ENCODE measurements at places on chromosomes 11 and 22. TPM values are rescaled to one million over a fixed set of nuclear protein-coding genes. Genes with fewer than 3 reads are reported as not detected.

- no peak for DNase-seq
Measured at GRCh38 chr11:47296045-47296444, 26.1 kb downstream of the MADD start.

GRCh38 chr11:11425806-11426205, 72.8 kb upstream of the CSNK2A3 start:
- no peak for DNase-seq

- no peak for DNase-seq
Measured at GRCh38 chr11:30585125-30585891, 845 bp downstream of the MPPED2 start.

DNA sequence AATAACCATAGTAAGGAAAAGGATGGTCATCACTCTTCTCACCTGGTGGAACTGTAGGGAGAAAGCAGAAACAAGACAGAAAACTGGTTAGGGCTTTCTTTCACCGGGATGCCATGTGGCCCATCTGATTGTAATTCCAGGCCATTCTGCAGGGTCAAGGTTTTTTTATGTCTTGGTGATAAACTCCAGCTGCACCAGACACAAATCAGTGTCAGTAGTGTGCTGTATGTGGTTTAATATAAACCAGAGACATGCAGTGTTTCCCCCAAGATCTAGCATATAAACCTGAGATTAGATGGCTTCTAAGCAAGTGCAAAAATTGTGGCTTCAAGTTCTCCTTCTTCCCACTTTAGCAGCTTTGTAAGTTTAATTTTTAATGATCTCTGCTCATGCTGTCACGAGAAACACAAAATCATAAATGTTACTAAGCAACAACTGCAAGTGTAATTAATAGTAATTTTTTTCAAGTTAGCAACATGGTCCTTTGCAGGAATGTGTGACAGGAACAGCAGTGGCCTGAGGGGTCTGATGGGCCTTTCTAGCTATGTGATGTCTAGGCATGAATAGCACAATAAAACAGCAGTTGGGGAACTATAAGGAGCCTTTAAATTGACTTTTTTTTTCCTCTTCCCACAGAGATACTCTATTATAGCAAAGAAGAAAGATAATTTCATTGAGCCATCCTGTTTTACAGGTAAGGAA, 41.6 kb downstream of the BDNF start:
- DNase-seq: no peak

GRCh38 chr22:23243006-23243573, 62.8 kb downstream of the BCR start:
- DNase-seq: no peak

DNA sequence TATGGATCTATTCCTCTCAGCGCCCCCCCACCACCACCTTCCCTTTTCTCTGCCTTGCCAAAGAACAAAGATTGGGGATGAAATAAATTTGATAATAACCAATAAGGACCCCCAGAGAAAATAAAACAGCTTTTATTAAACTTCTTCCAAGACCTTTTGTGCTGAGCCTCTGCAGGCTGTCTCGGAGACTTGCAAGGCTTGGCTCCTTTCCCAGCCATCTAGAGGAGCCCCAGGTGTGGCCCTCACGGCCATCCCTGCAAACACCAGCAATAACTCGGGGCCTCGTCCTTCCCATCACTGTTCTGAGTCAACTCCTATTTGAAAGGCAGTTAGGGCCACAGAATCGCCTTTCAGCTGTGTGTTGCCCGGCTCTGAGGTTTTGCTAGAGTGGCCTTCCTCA, 51.2 kb upstream of the LMO1 start:
- no peak for DNase-seq

DNA sequence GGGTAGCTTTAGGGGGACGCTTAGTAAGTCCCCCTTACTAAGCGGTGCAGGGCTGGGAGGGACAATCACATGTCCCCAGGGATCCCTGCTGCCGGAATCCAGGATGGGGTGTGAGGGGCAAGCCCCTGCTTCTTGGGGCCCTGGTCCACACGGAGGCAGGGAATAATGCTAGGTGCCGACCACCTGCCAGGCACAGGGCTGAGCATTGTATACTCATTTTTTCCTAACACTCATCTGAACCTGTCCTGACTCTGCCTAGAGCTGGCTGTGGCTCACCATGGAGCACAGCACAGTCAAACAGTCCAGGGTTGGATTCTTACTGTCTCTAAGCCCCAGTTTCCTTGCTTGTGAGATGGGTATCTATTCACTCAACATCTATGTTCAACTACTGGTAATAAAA, 1.4 kb upstream of the LTBP3 start:
- DNase-seq: no peak

DNA sequence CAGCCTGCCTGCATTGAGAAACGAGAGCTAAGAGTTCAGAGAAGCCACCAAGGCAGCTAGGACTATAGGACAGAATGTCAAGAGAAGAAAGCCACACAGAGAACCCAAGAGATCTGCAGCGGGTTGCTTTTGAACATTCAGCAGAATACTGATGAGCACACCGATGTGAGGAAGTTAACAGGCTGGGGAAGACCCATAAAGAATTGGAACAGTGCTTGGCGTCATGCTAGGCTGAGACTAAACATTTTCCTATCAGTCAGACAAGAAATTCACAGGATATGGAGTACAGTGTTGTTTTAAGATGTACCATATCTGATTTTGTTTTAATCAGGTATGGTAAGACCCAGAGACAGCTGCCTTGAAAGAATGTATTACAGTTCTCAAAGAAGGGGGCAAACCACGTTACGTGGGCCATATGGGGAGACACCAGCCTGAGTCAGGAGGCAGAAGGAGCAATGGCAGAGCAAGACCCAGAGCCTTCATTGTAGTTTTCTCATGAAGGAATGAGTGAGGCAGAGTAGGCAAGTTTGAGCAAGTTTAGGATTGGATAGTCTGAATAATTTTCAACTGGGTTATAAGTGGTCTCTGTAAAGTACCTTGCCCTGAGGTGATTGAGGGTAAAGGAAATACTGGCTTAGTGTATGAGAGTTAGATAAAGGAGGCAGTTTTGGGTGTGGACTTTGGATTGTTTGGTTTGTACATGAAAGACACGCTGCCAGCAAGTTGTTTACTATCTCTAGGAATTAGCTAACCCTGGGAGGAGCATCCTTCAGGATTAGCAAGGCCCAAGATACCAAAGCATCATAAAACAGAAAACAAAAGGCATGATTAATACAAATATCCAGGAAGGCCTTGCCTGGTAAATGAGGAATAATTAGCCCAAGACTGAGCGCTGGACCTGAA, 14.3 kb downstream of the LRRC75B start:
- no peak for DNase-seq

GRCh38 chr11:68460741-68461574, at the start of gene PPP6R3:
Gene PPP6R3, plus strand, starts transcription at chr11:68460752. Its CDS starts 76,913 bp downstream, at chr11:68537665.
- peak; percentile 44 for DNase-seq

- no peak for DNase-seq
Measured at GRCh38 chr11:106399076-106399511, 321.6 kb downstream of the AASDHPPT start.

- DNase-seq: no peak
Measured at GRCh38 chr22:16936625-16937024, 71.4 kb downstream of the GAB4 start.

DNA sequence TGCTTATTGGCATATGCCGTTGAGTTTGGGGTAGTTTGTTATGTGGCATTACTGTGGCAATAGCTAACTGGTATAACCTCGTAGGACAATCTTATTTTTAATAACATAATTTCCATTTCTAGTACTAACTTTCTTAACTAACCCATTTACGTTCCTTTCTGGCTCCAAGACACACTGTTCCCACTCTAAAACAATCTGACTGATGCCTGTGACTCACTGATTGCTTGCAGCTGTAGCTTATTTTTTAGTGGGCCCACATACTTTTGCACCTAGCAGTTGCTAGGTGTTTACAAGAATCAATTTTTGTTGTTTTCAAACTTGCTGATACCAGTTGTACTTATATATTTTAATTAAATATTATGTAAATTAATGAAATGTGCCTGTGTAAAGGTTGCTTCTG, 52.2 kb downstream of the FAT3 start:
- DNase-seq: no peak

DNA sequence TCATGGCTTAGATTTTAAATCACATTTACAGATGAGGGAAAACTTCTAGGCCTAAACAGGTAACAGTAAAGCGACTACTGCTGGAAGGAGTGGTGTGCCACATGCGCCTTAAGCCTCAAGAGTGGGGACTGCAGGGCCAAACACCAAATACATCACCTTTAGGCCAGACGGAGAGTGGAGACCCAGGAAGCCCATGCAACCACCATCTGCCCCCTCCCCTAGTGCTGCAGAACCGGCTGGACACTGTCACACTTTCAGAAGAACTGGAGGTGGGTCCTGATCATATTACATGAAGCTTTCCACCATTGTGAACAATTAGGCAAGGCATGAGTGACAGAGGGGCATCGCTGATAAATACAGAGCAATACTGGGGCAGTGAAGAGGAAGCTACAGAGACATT, 28.9 kb downstream of the SLC25A18 start:
- no peak for DNase-seq

GRCh38 chr22:46012881-46013281, 35.9 kb upstream of the WNT7B start:
- no peak for DNase-seq

DNA sequence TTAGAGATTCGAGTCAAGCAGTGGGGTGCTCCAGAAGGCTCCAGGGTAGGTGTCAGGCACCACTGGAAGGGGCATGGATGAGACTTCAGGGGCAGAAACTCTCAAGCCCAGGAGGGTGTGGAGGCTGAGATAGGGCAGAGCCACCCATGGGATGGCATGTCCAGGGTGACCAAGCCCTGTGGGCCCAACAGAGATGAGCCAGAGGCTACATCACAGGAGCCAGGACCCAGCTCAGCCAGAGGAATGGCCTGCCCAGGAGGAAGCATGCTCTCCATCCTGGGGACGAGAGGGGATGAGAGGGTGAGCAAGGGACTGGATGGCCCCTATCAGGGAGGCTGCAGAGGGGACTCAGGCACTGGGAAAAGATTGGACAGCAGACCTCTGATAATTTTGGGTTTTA, 42.8 kb downstream of the SLCO2B1 start:
- no peak for DNase-seq

Gene TRIM44
- polyA plus RNA-seq: 101 TPM

Gene SLC6A5
- 0.47 TPM for polyA plus RNA-seq

Gene MOV10L1
- 1.2 TPM for polyA plus RNA-seq

Gene AASDHPPT
- polyA plus RNA-seq: 92.5 TPM

Gene YDJC
- 8.8 TPM for polyA plus RNA-seq

Gene CDKN1C
- polyA plus RNA-seq: 90.1 TPM

Measured in left kidney (tissue), 8 donors.